ENCODE measurements at places on chromosomes 16 and 17.

DNA sequence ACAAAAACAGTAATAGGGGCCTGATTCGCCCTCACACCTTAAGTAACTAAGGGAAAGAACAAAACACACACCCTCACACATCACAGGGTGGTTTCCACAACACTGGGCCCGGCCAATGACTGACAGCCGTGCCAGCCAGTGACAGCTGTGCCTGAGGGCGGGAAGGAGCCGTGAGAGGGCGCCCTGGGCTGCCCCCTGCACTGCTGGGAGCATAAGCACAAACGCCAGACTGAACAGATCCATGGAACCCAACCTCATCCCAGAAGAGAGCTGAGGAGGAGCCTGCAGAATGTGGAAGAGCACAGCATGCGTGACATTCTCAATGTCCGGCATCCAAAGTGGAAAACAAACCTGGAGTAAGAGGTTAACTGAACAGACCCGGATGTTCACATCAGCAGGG lies 16.0 kb downstream of the CSNK1D start:
- DNase-seq: peak; percentile 87

GRCh38 chr16:11697319-11697718 lies 29.1 kb downstream of the SNN start:
- DNase-seq: peak; percentile 17

GRCh38 chr16:12149971-12150370 lies 173.4 kb downstream of the SNX29 start:
- no peak for DNase-seq

DNA sequence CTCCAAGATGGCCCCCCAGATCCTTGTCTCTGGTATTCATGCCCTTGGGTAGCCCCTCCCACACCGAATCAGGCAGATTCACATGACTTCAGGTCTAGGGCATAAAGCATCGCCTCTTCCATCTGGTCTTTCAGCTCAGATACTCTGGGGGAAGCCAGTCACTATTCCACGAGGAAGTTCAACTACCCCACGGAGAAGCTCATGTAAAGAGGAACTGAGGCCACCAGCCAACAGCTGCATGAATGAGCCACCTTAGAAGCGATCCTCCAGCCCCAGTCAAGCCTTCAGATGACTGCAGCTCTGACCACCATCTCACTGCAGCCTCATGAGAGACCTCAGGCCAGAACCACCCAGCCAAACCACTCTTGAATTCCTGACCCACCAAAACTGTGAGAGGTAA lies 54.1 kb downstream of the SOCS3 start:
- DNase-seq: no peak

GRCh38 chr16:20404637-20405036 lies at the start of gene PDILT:
TSS of gene PDILT (minus strand) at chr16:20404737. CDS start at chr16:20399300, 5,437 bp downstream.
- DNase-seq: no peak

GRCh38 chr17:9924735-9925191 lies 19.7 kb upstream of the RCVRN start:
- peak; percentile 58 for DNase-seq

DNA sequence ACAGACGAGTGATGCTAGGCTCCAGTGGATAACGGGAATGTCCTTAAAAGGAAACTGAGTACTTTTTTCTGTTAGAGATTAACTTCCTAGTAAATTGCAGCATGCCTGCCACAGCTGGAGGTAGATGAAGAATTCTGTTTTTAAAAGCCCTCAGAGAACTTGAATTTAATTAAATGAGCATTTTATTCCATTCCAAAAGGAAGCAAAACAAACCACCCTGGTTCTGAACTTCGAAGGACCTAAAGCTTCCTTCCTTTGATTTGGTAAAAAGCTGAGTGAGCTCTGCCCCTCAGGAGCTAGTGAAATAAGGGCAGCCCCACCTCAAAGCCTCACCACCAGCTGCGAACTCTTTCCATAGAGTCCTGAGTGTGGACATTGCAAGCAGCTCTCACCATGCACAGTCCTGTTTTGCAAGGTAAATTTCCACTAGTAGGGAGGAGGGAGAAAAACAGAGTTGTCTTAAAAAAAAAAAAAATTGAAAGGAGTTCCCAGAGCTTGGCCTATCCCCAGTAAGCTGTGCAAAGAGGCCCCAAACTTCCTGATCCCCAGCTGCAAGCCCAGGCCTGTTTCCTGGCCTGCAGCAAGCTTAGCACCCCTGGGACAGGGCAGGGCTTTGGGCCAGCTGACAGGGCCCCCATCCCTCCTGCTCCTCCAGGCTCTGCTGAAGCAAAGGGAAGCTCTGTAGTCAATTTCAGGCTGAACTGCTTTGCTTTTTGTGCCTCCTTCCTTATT lies 11.2 kb downstream of the CHD9NB start:
- no peak for DNase-seq

DNA sequence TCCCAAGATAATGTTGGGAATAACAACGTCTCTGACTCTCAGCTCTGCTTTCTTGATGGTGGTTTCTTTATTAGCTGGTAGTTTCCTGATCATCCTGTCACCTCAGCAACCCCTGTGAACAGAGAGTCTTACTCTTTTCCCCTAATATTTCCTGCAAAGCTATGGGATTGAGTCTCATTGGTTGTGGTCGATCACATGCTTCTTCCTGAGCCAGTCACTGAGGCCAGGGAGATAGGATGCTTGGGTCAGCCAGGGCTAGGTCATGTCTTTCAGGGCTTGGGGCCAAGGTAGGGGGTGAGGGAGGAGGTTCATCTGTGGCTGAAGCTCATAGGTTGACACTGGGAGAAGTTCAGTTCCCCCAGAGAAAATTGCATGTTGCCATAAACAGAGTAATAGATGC lies 114.3 kb downstream of the ABCC1 start:
- DNase-seq: no peak

DNA sequence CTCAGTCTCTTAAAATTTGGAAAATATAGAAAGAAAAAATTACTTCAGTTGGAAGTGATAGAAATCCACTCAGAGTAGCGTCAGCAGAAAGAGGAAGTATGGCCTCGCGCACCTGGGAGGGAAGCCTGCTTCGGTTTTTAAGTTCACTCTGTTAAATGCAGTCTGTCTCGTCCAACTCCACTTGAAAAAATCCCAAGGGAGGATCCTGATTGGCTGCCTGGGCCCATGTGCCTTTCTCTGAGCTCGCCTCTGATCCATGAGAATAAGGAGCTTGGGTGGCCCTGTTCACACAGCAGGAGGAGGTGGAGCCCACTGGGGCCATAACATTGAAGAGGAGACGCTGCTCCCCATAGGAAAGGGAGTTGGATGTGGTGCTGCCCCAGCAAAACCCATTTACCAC lies 40.7 kb downstream of the DNAJA2 start:
- no peak for DNase-seq

DNA sequence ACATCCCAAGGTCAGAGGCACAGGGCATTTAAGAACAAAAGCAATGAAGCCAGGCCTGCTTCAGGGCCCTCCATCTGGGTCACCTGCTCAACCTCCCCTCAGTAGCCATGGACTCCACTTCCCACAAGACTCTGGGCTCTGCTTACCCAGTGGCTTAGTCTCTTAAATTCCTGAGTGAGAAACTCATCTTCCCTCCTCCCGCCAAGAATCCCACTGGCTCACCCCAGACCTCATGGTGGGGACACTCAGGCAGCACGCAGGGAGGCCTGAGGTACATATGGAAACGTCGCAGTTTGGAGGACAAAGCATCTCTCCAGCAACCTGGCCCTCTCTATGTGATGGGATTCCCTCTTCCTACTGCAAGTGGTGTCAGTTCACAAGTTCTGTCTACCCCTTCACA lies 326.7 kb upstream of the CDH5 start:
- DNase-seq: no peak

GRCh38 chr16:66287416-66287815 lies 79.1 kb upstream of the CDH5 start:
- peak; percentile 24 for DNase-seq

GRCh38 chr17:72342627-72343527 lies 222.1 kb downstream of the SOX9 start:
- no peak for DNase-seq

DNA sequence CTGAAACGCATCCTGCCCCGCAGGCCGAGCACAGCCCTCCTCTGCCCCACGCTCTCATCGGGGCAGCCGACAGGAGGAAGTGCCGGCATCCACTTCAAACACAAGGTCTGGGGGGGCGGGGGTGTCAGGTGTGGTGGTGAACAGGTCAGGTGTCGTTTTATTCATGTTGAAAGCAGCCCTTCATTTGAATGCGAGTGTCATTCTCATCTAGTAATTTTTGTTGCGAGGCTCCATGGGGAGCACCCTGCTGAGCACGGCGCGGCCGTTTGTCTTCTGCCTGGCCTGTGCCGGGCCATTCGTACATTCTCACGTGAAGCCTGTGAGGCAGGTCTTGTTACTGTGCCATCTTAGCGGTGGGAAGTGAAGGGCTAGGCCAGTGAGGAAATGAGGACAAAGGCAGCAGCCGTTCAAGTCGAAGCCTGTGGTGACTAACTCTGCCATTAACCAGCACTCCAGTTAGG lies 1.9 kb downstream of the ACSF3 start:
- no peak for DNase-seq

DNA sequence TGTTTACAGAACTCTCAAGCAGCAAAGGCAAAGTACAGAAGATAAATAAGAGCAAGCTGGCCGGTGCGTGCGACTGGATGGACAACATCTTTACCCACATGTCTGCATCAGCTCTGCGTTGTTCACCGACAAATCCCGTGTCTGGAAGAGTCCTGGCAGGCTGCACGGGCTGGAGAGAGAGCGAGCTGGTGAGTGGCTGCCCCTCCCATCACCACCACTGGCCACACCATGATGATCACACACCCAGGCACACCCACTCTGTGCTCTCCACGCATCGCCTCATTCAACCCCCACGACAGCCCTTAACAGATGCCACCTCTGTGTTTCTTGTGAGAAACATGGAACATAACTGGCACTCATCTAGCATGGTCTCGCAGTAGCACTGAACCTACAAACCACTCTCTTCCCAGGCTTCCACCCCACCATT lies 59.2 kb downstream of the ANKRD11 start:
- DNase-seq: no peak

- DNase-seq: no peak
Measured at GRCh38 chr17:44763170-44763569, 4.4 kb downstream of the ADAM11 start.

DNA sequence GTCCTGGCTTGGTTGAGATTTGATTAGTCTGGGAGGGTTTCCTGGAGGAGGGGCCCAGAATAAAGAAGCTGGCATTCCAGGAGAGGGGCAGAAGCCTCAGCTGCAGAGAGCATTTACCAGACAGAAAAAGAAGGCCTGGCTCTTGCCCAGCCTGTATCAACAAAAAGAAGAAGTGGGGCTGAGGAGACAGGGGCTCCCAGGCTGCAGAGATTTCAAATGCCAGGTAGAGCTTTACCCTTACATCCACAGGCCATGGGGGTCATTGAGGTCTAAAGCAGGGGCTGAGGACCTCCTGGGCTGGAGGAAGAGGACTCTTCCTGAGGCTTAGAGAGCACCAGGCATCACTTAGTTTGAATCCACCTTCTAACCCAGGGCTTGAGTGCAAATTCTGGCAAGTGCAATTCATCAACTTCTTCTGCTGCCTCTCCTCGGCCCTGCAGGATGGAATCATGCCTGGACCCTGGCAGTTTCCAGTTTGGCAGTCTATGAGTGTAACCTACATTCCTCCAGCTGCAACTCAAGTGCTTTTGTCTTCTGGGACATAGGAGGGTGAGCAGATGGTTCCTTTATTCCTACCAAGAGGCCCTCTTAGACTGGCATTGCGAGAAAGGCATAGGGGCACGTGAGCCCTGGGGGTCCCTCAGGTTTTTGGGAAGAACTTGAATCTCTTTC lies 15.3 kb downstream of the CA7 start:
- DNase-seq: no peak

GRCh38 chr17:12110906-12111305 lies 90.2 kb downstream of the MAP2K4 start:
- no peak for DNase-seq

GRCh38 chr16:87391324-87391949 lies 699 bp upstream of the MAP1LC3B start:
- DNase-seq: no peak

Measured in activated CD8-positive, alpha-beta memory T cell treated with anti-CD3 and anti-CD28 coated beads for 24 hours (primary cell).